ENCODE measurements at places on chromosomes 16 and 17.

DNA sequence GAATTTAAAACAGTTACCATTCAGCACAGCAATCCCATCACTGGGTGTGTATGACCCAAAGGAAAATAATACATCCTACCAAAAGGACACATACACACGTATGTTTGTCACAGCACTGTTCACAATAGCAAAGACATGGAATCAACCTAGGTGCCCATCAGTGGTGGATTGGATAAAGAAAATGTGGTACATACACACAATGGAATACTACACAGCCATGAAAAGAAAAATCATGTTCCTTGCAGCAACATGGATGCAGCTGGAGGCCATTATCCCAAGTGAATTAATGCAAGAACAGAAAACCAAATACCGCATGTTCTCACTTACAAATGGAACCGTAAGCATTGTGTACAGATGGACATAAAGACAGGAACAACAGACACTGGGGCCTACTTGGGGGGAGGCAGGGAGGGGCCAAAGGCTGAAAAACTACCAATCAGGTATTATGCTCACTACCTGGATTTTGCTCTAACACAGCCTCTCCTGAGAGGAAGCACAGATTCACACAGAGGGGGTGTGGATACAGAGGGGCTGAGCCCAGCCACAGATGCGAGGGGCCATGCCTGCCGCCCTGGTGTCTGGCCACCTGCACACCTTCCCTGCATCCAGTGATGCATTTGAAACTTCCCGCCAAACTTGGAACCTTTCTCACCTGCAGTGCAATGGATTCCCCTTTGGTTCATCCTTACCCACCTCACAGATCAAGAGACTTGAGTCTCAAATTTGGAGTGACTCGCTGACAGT lies 55.9 kb downstream of the USP22 start:
- no peak for DNase-seq

DNA sequence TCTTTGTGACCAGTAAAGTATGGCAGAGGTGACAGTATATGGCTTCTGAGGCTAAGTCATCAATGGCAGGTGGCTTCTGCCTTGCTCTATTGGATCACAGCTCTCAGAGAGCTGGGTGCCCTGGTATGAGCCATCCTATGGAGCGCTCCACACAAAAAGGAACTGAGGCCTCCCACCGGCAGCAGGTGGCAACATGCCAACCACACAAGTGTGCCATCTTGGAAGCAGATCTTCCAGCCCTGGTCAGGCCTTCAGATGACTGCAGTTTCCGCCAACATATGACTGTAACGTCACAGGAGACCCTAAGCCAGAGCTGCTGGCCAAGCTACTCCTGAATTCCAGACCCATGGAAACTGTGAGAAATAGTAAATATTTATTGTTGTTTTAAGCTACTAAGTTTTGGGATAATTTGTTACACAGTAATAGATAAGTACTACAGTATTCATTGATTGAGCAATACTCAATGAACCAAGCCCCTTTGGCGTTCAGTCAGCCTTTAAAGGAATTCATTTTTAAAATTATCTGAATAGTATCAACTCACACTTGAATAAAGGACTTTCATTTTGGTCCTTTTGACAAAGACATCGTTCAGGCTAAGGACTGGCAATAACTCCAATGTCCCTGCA lies 69.4 kb upstream of the LHX1 start:
- no peak for DNase-seq

- DNase-seq = no peak
These were observed 206.5 kb upstream of the GOT2 start for GRCh38 chr16:58940609-58941008.

DNA sequence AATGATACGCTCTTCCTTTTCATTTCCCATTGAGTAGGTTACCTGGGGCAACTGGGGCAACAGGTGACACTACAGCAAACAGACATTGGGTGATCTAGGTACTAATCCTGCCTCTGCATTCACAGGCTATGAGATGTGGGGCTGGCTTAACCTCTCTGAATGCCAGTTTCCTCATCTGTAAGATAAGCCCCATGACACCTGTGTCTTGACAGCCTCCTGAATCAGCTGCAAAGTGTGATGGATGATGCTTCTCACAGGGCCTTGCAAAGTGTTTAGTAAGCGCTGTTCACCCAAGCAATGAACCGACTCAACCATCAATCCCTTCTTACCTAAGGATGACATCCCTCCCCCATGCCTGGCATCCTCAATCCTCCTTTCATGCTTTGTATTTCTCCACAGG lies 322.8 kb downstream of the XYLT1 start:
- no peak for DNase-seq

- no peak for DNase-seq
These were observed 391.3 kb upstream of the XYLT1 start for GRCh38 chr16:17861981-17862479.

GRCh38 chr17:75031972-75032719 lies 14.6 kb downstream of the ATP5PD start:
- DNase-seq = no peak

DNA sequence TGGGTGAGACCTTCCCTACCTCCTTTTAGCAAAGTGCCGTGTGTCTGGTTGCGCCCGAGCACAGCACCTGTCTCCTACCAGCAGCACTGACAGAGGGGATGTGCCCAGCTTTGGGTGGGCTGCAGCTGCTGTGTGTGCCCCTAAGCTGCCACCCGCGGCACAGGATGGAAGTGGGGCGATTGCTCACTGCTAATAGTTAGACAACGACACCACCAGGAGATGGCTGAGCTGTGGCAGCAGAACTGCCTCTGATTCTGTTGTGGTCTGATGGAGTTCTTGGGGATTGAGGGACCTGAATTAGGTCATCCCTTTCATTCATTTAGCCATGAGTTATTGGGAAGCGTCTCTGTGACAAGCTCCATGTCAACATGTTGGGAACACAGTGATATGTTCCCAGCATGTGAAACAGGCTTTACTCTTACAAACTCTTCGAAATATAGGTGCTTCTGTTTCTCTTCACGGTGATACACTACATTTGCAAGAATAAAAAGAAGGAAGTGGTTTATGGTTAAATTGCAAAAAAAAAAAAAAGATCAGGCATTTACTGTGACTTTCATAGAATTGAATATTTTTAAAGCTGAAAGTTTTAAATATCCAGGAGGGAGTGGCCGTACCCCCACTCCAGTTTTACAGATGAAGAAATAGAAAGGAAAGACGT lies 184.4 kb downstream of the MAF start:
- DNase-seq = no peak

DNA sequence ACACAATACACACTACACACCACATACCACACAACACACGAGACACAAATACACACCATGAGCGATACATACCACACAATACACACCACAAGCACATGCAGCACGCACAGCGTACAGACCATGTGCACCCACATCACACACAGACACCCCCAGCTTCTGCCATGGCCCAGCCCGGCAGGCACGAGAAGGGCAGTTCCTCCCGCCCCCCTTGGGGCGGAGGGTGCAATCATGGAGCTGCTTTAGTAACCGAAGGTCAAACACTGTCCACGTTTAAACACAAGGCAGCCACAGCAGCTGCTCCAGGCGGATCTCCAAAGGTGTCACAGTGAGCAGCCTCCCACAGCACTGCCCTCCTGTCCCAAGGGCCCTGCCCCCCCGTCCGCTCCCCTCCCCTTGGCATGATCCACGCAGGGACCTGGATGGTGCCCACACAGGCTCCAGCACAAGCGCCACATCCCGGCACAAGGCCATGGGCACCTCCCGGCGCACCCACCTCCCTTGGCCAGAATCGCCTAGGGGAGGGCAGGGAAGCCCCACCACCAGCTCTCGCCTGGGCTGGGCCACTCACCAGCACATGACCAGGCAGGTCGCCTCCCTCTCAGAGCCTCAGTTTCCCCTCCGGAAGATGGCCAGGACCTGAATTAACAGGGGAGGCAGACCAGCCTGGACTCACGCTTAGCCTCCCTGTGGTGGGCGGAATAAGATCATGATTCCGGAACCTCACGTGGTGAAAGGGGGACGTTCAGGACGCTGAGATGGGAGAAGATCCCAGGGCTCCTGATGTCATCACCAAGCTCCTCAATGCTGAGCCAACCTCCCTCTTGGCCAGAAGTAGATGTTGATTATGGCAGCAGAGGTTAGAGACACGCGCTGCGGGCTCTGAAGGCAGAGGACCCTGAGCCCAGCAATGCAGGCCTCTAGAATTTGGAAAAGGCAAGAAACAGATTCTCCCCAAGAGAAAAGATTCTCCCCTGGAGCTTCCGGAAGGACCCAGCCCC lies 32.6 kb upstream of the ZNF469 start:
- no peak for DNase-seq

DNA sequence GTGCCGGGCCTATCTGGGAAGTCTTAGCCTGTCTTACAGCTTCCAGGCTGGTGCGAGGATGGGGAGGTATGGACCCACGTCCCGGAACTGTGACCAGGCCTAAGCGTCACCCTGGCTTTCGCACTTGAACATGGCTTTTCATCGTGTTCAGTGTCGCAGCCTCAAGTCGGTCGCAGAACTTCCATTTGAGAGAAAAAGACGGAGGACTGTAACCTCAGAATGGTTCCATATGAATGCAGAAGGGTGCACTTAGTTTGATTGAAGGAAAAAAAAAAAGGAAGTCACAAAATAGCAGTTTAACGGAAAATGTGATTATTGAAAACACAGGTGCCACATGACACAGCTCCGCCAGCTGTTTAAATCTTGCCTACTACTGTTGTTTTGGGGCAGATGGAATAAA lies 30.2 kb upstream of the JPT2 start:
- no peak for DNase-seq

GRCh38 chr16:89697161-89697615 lies 4.3 kb downstream of the SPATA2L start:
- DNase-seq = no peak

- peak; percentile 79 for DNase-seq
These were observed 10.3 kb downstream of the ZNF771 start for GRCh38 chr16:30417529-30418349.

DNA sequence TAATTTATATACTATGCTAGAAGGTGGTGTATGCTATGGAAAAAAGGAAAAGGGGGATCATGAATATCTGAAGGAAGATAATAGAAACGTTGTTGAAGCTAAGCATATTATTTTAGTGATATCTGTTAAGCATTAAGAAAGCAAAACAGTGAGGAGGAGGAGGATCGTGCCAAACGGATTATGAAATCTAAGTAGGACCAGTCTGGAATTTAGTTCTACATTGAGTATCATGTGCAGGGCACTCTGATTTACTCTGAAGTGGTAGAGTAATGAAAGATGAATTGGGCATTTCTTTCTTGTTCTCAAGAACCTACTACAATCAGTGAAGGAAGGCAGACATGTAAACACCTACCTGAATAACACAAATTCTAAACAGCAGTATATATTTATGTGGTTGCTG lies 195.3 kb downstream of the CYB561 start:
- no peak for DNase-seq

GRCh38 chr16:20918486-20919239 lies 18.1 kb downstream of the LYRM1 start:
- no peak for DNase-seq

DNA sequence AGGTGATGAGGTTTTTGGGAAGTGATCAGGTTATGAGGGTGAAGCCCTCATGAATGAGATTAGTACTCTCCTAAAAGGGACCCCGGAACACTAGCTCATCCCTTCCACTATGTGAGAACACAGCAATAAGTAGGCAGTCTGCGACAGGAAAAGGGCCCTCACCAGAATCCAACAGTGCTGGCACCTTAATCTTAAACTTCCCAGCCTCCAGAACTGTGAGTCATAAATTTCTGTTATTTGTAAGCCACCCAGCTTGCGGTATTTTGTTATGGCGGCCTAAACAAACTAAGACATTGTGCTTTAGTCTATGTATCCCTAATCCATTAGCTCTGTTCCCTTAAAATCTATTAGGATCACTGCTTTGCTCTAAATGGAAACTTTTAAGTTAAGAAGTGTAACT lies 8.5 kb downstream of the SLFN12 start:
- DNase-seq = no peak

- DNase-seq = no peak
These were observed 1.6 kb upstream of the XPO6 start for GRCh38 chr16:28213396-28213795.

DNA sequence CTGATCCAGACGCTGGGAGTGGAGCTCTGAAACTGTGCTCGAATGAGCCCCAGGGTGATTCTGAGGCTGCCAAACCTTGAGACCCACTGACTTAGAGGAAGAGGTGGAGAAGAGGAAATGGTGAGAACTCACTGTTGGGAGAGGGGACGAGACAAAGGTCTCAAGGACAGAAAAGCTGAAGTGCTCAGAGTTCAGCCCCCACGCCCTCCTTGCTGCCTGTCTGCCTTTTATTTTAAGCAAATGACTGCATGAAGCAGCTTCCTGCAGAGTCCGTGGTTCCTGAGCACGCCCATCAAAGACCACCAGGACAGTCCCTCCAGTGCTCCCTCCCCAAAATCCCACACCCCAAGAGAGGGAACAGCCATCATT lies 20.4 kb downstream of the COTL1 start:
- no peak for DNase-seq

GRCh38 chr16:11679250-11679649 lies 11.0 kb downstream of the SNN start:
- DNase-seq = no peak

GRCh38 chr17:43986225-43986981 lies 18.0 kb upstream of the NAGS start:
- DNase-seq = no peak

DNA sequence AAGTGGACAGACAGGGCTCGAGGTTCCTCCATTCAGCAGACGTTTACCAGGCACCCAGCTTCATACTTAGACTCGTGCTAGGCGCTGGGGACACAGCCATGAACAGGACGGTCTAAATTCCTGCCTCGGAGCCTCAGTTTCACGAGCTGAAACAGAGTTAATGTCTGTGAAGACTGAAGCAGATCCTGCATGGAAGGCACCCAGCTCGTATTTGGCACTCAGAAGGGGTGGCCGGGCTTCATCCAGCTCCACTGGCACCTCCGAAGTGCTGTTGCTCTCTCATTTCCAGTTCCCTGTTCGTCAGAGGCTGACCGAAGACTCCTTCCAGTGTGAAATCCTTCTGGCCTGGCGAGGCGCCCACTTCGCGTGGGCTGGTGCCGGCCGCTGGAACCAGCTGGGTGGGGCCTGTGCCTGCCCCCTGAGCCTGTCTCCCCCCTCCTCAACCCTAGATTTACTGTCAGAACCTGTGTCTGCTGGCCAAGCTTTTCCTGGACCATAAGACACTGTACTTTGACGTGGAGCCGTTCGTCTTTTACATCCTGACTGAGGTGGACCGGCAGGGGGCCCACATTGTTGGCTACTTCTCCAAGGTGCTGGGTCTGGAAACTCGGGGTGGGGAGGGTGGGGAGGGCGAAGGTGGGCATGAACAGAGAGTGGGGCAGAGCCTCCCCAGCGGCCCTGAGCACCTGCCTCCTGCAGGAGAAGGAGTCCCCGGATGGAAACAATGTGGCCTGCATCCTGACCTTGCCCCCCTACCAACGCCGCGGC lies 5.8 kb downstream of the PRSS8 start:
- DNase-seq = no peak

DNA sequence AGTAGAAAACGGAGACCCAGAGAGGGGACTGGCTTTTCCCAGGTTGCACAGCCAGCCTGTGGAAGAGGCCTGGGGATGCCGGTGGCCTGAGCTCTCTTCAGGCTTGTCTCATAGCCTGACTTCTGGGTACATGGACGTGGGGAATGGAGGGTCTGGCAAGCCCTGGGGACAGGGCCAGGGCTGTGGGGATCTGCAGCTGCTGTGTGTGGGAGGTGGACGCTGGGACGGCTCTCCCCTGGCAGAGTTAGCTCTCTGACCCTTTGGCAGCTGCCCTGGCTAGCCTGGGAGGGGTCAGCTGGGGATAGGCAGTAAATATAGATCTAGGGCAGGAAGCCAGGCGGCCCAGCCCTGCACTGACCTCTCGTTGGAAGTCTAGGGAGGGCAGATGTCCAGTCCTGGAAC lies 20.5 kb downstream of the SLC4A1 start:
- DNase-seq = no peak

All from NK-92 treated with Interleukin-12 subunit alpha and Interleukin-12 subunit beta, amount 100 ng/mL, for 24 hours (cell line).